CD4-positive, alpha-beta T cell treated with Interleukin-21 for 1 hour (primary cell): ENCODE measurements at places on chromosomes 3 and 15.

DNA sequence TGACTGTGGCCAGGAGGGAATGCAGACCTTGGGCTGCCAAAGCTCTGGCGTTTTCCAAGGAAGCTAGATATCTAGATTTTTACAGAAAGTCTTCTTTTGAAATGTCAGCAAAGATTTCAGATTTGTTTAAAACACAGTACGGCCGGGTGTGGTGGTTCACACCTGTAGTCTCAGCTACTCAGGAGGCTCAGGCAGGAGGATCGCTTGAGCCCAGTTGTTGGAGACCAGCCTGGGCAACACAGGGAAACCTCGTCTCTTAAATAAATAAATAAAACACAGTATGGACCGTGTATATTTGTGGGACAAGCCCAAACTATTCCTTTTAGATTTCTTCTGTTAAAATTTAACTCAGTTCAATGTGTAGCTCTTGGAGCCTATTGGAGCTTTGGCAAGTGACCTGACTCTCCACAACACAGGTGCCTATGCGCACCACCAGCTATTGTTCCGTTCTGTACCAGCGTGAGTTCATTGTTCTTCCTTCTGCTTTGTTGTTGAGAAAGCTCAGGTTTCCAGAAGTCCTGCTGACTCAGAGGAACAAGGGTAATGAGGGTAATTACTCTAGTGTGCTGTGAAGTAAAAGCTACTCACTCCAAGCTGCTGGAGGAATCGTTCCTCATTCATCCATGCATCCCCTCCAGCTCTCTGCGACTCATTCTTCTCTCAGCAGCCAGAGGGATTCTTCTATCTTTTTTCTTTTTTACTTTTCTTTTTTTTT, 73.1 kb upstream of the SLC6A6 start:
- DNase-seq = no peak

- DNase-seq = no peak
Measured at GRCh38 chr3:25775936-25776335, 7.3 kb downstream of the NGLY1 start.

GRCh38 chr3:49025793-49026520, 3.2 kb downstream of the IMPDH2 start:
- DNase-seq = no peak

DNA sequence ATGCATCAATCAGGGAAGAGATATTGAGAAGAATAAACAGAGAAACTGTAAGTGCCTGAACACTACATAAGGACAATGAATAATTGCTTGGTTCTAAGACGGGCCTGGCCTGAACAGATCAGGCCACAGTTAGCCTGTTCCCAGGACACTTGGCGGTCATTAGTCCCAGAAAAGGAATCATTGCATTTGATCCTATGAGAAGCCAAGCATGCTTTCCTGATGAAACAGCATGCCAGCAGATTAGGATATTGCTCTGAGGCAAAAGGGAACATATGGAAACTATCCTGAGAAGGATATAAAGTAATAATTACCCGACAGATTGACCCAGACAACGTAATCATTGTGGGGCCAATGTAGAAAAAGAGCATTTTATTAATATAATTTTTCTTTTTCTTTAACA, 51.9 kb downstream of the STRIT1 start:
- no peak for DNase-seq

GRCh38 chr3:124939661-124940060, 5.1 kb upstream of the MUC13 start:
- no peak for DNase-seq

- no peak for DNase-seq
Measured at GRCh38 chr15:49712162-49712561, 91.3 kb downstream of the DTWD1 start.

GRCh38 chr3:102450976-102451375, 16.2 kb downstream of the ZPLD1 start:
- DNase-seq = no peak

- DNase-seq = no peak
Measured at GRCh38 chr3:117450026-117450425, 740.4 kb downstream of the TUSC7 start.

DNA sequence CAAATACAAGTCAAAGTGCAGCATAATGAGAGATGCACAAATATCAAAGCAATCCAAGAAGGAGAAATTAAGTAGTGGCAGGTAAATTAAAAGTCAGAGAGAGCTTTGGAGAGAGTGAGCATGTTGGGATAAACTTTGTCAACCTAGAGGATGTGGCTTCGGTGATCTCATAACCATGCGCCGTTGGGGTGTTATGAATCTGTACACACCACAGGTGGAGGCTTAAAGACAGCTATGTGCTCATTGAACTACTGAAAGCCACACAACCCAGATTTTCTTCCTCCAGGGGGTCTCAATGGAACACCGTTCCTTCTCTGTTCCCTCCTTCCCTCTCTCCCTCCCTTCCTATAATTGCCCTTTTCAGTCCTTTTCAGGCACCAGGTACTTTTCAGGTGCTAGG, 52.0 kb downstream of the SUCNR1 start:
- DNase-seq = no peak

GRCh38 chr15:59537403-59537802, 74.2 kb upstream of the GCNT3 start:
- no peak for DNase-seq

DNA sequence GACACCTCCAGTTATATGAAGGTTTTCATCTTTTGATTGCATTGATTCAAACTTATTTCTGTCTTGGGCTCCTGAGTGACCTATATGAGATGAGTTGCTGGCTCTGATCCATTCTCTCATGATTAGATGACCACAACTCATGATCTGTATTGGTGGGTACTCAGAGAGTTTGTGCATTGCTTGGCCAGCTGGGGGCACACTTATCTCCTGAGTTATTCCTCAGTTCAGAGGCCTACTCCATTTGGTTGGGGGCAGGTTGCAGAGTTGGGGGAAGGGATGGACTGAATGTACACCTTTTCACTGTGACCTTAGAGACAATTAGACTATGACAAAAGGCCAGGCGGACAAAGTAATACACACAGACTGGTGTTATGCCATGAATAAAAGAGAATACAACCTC, 166.2 kb upstream of the SEMA6D start:
- DNase-seq = no peak

DNA sequence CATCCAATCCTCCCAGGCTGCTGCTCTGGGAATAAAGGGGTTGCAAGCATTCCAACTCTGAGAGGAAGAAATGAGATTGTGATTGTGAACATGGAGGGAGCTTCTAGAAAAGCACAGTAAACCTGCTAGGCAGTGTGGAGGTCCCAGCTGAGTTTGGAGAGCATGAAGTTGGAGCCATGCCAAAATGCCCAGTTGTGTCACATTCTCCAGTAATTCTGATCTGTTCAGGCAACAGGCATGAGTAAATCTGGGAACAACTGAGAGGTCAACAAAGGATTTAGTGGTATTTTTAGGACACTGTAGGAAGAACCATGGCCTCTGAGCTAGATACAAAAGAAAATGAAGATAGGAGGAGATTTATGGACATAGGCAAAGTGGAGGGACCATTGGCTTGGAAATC, 74.7 kb downstream of the CYP19A1 start:
- DNase-seq = no peak

GRCh38 chr15:73924171-73924921, 1.9 kb upstream of the LOXL1 start:
- peak; percentile 21 for DNase-seq

DNA sequence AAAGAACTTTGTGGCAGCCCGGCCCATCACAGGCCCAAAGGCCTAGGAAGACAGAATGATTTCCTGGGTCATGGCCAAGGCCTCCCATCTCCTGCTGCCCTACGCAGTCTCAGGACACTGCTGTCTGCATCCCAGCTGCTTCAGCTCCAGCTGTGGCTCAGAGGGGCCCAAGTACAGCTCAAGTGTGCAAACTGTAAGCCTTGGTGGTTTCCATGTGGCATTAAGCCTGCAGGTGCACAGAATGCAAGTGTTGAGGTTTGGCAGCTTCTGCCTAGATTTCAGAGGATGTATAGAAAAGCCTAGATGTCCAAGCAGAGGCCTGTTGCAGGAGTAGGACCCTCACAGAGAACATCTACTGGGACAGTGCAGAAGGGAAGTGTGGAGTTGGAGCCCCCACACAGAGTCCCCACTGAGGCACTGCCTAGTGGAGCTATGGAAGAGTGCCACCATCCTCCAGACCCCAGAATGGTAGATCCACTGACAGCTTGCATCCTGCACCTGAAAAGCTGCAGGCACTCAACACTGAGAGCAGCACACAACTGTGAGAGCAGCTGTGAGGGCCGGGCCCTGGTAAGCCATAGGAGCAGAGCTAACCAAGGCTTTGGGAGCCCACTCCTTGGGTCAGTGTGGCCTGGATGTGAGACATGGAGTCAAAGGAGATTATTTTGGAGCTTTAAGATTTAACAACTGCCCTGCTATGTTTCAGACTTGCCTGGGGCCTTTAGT, 208.2 kb upstream of the CMC1 start:
- DNase-seq = no peak

DNA sequence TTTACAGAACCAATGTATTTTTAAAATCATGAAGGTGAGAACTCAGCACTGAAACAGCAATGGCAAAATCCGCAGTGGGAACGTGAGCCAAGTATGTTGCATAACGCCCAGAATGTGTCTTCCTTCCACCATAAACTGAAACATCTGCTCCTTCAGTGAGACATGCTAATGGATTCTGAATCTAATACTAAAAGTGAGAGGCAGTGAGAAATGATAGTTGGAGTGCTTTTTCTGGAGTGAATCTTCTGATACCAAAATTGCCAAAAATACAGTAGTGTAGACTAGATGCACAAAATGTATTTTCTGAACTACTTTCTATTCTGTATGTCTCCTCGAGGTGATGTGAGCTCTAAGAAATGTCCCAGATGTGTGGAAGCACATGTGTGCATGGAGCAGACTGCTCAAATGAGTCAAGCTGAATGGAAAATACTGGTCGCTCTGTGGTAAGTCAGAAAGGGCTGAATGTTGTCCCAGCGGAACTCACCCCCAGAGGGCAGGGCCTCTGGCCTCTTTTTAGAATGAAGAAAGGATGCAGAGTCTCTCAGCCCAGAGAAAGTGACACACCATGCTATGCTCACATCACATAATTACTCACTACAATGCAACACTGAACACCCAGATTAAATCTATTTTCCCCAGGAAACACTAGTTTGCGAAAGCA, 73.0 kb downstream of the ATP10A start:
- DNase-seq = no peak

DNA sequence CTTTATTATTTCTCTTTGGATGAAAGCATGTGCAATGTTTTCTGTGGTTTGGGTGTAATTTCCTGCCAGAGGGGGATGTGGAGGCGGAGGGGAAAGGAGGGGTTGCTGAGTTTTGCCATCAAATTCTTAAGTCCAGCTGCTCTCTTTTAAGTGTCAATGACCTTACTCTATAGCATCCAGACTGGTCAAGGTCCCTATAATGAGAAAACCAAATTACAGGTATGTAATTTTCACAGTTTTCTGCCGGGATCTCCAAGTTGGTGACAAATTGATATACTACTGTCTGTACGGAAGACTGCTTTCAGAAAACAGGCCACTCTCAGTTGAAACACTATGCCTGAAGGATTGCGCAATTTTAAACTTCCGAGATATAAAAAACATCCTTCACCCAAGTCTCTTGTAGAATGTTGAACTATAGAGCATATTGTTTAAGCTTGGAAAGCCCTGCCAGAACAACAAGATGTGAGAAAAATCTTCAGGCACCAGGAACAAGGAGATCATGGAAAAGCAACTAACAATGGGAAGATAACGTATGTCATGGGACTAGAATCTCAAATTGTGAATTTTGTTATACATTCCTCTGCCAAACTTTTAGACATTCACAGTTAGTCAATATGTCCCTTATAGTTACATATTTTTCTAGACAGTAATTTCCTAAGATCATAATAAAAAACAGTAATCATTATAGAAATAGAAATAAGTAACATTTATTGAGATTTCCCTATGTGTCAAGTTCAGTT, 300.7 kb upstream of the SATB1 start:
- DNase-seq = peak; percentile 68

- DNase-seq = no peak
Measured at GRCh38 chr3:52140000-52140399, 14.2 kb downstream of the POC1A start.

- DNase-seq = no peak
Measured at GRCh38 chr3:127418560-127419147, 130.8 kb upstream of the PRR20G start.

- no peak for DNase-seq
Measured at GRCh38 chr3:111531446-111531845, 10.6 kb upstream of the CD96 start.

DNA sequence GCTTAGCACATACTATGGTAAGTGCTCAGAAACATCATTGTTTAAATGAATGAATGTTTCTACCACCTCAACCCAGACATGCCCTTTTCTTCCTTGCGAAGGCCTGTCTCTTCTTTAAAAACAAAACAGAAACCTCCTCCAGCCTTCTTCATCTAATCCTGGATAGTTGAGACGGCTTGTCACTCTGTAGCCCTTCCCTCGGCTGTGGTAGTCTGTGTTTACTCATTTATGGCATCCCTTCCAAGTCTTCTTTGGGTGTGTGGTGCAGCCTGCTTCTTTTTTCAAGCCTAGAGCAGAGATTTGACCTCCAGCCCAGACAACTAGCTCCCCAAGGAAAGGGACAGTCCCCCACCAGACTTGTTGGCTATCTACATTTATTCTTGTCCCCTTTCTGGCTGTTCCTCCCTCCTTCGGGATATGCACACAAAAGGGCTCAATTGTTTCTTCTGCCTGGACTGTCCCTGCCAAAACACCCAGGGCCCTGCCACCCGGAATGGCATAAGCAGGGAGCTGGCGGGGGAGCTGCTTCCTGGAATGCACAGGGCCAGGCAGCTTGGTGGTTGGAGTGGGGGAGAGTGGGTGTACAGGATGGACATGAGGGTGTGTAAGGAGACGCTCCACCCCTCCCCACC, 67.8 kb downstream of the ITGA11 start:
- no peak for DNase-seq

- DNase-seq = no peak
Measured at GRCh38 chr3:142963234-142963515, 299 bp downstream of the PAQR9 start.

- DNase-seq = no peak
Measured at GRCh38 chr3:5219216-5219615, 31.7 kb downstream of the EDEM1 start.

- peak; percentile 44 for DNase-seq
Measured at GRCh38 chr3:48739955-48740823, 23.2 kb upstream of the IP6K2 start.

GRCh38 chr3:155760653-155761052, 15.8 kb upstream of the PLCH1 start:
- no peak for DNase-seq

GRCh38 chr3:57696801-57697321, 4.0 kb upstream of the DENND6A start:
- no peak for DNase-seq

- no peak for DNase-seq
Measured at GRCh38 chr15:85401108-85401774, 20.8 kb downstream of the AKAP13 start.

- no peak for DNase-seq
Measured at GRCh38 chr3:105907777-105908176, 39.0 kb upstream of the CBLB start.

DNA sequence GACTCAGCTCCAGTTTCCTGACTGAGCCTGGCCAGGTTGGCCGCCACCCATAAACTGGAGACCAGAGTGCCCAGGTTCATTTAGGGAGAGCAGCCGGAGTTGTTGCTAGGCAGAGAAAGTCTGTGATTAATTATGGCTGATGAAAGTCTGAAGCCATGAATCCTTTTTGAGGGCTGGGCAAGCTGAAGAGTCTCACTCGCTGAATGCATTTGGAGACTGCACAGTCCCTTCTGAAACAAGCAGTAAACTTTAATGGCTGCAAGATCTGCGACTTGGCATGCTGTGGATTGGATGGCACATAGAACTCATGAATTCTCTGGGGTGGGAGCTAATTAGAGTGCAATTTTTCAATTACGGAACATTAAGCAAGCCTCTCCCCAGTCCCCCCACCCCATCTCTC, 282.1 kb downstream of the RPLP1 start:
- DNase-seq = no peak

GRCh38 chr3:117439812-117440211, 730.2 kb downstream of the TUSC7 start:
- DNase-seq = no peak
